Esophagus (tissue), 2 donors: ENCODE measurements at places on chromosomes 6 and 20. TPM values are rescaled to one million over a fixed set of nuclear protein-coding genes. Genes with fewer than 3 reads are reported as not detected.

Gene SLC4A11
- polyA plus RNA-seq: 11.5 TPM

Gene IMPG1
- polyA plus RNA-seq: 0.04 TPM

Gene AKAP7
- 2.6 TPM for polyA plus RNA-seq

Gene OOEP
- 0.34 TPM for polyA plus RNA-seq

Gene ARMC12
- 0.27 TPM for polyA plus RNA-seq

Gene GABRR1
- 0.22 TPM for polyA plus RNA-seq

Gene BPI
- polyA plus RNA-seq: 0.02 TPM

Gene TMEM244
- polyA plus RNA-seq: not detected
